ENCODE measurements at places on chromosomes 2 and 18. TPM values are rescaled to one million over a fixed set of nuclear protein-coding genes. Genes with fewer than 3 reads are reported as not detected.

DNA sequence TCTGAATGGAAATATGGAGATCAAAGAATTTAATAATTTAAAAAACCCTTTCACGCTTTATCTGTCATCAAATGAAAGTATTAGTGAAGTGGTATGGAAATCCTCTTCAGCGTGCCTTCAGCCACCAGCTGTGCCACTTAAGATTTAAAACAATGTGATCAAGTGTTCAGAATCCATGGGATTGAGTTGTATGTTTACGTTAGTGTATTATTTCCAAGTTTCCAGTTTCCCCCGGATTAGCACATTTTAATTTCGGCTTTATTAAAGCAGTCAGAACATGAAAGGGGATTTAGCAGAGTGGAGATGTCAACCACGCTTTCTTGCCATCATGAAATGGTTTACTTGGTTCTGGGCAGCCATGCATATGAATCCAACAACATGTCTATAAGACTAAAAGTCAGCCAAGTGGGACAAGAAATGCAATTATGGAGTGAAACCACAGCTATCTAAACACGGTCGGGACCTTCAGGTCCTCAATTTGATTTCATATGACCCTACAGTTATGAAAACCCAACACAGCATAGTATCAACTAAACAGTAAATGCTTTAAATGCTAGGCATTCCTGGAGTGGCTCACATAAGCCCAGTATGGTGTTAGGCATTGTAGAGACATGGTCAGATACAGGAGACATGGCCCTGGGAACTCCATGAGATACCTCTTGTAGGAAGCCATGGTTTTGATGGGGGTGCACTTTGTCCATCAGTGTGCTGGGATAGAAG lies 224.9 kb upstream of the EPAS1 start:
- no peak overlapping the region for H3K27ac ChIP-seq
- H3K27me3 ChIP-seq: no peaks in the 10 kb centered on the region
- H3K36me3 ChIP-seq: no peaks in the 10 kb centered on the region
- H3K4me1 ChIP-seq: peaks cover 2% of the 10 kb centered on the region
- no peak for DNase-seq
- no peak overlapping the region for H3K4me3 ChIP-seq

DNA sequence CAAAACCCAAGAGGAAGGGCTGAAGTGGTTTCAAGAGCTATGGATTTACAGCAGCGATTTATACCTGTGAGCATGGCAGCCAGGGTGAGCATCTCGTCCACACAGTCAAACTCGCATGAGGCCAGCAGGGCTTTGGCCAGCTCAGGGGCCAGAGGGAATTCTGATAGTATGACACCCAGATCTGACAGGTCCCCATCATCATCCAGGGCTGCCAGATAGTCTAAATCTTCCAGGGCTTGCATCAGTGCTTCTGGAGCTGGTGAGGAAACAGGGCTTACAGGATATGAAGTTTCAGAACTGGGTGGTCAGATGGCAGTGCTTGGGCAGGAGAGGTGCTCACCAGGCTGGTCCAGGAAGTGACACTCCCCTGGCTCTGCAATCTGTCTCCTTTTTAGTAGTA lies 3.5 kb downstream of the DQX1 start:
- H3K4me3 ChIP-seq: no peak overlapping the region
- H3K27me3 ChIP-seq: peaks cover 33% of the 10 kb centered on the region
- H3K36me3 ChIP-seq: peaks cover 16% of the 10 kb centered on the region

DNA sequence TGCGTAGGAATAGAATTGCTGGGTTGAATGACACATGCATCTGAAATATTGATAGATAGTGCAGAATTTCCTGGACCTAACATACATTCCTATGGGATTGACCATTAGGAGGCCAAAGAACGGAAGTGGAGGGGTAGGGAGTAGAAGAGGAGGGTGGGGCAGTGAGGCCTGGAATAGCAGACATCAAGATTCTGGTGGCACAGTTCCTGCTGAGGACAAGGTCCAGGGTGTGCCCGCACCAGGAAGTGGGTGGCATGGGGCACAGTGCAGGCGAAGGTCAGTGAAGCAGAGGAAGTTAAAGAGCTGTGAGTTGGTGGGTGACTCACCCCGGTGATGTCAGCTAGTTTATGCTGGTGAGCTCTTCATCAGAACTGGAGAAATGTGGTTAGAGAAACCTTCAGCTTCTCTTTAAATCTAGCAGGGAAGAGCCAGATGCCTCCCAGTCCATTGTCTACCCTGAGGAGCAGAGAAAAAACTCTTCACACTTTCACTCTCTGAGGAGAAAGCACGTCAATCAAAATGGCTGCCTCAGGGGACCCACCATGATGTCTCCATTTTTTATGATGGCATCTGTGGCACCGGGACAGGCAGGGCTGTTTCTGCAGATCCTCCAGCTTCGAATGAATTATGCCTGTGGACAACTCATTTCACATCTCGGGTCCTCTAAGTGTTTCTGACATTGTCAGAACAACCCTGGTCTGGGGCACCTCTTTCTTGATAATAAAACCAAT lies 55.9 kb upstream of the CTLA4 start:
- H3K27ac ChIP-seq: peak overlapping the region; percentile 74
- peaks cover 2% of the 10 kb centered on the region for H3K27me3 ChIP-seq
- H3K36me3 ChIP-seq: peaks cover 2% of the 10 kb centered on the region
- peak; percentile 56 for DNase-seq

DNA sequence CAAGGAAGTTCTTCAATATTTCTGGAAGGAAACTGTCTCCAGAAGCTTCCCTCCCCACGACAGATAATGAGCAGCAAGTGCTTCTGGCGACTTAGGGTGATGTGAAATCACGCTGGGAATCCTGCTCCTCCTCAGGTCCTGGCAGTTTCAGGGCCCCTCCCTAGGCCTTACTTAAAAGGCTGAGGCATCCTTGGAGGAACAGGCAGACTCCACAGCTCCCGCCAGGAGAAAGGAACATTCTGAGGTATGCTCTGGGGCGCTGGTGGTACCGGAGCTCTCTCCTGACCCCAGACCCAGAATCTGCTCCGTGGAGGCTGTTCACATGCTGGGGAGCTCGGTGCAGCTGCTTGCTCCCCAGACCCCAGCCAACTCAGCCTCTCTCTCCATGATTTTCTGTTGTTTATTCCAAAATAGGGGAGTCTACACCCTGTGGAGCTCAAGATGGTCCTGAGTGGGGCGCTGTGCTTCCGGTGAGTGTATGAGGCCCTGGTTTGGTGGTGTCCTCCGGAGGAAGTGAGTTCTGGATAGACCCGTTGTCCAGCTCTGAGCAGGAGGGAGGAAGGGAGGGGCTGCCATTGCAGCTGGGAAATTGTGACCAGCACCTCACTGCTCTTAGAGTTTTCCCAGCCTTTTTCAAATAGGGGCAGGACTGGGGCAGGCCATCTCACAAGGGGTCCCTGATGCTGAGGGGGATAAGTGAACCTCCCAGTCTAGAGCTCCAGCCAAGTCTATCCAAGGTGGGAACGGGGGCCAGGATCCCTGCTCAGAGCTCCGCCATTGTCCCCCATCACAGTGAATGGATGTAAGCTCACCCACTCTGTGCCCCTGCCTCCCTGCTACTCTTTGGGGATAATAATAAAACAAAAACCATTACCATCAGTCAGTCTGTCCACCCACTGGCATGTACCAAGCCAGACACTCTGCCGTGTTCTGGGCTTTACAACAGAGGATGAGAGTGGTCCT lies at the start of gene IL36RN:
IL36RN (plus strand) TSS at position 201 of the 963 bp plus-strand sequence; CDS start at position 442, 241 bp downstream.
- no peaks in the 10 kb centered on the region for H3K4me1 ChIP-seq
- H3K36me3 ChIP-seq: peaks cover 3% of the 10 kb centered on the region
- peaks cover 3% of the 10 kb centered on the region for H3K27me3 ChIP-seq
- H3K4me3 ChIP-seq: no peak within 1 kb of the TSS
- DNase-seq: no peak

DNA sequence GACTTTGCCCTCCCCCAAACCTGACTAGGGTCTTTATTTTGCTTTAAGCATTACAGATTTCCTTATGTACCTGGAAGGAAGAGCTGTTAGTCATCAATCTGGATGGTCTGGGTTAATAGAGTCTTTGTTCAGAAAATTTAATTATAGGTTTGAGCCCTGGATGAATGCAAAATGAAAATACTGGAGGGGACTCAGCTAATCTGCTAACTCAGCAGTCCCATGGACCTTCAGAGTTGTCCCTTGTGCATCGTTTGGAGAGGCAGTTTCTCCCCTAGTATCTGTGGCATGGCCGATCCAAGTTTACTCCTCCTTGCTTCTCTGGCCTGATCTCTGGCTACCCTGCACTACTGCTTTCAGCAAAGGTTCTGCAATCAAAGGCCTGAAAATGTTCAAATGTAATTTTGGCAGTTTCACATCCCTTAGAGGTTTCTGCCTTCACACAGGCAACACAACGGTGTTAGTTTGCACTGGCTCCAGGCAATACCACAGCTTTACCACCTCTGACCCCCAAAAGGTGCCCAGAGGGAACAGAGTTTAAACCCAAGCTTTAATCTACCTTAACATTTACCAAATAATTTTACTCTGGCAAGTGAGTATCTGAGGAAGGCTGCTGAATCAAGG lies 134.3 kb downstream of the THADA start:
- H3K4me3 ChIP-seq: no peak overlapping the region
- no peaks in the 10 kb centered on the region for H3K27me3 ChIP-seq
- no peak overlapping the region for H3K27ac ChIP-seq
- peaks cover 10% of the 10 kb centered on the region for H3K4me1 ChIP-seq
- DNase-seq: no peak
- H3K36me3 ChIP-seq: peaks cover 22% of the 10 kb centered on the region

GRCh38 chr2:121881950-121882349 lies 126.5 kb downstream of the TSN start:
- no peak for DNase-seq
- H3K4me1 ChIP-seq: no peaks in the 10 kb centered on the region
- H3K27me3 ChIP-seq: peaks cover 12% of the 10 kb centered on the region
- H3K27ac ChIP-seq: no peak overlapping the region

DNA sequence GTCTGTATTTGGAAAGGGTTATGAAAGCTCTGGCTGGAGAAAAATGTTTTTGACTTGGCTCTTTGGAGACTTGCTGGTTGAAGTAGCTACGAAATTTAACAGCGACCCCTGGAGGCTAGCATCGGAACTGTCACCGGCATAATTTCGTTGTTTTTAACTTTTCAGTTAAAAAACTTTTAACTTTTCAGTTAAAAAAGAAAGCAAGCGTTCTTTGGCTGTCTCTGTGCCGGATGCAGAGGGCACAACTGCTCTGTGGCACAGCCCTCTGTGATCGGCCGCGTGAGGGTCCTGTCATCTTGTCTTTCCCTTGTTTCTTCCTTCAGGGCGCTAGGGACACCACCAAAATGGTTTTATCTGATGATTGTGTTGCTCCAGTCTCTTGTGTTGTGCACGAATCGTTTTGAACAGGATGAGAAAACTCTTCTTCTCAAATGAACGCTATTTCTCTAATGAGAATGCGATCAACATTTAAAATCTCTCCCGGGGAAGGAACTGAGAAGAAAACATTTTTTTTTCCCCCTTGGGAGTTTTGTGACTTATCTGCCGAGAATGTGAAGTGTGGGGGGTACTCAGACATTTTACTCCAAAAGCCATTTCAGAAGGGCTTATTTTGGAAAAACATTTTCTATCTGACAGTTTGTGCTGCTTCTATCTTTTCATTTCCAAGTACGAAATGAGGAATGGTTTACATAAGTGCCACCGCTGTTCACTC lies 57.1 kb downstream of the ADCYAP1 start:
- DNase-seq: peak; percentile 47
- H3K27ac ChIP-seq: no peak overlapping the region
- peaks cover 17% of the 10 kb centered on the region for H3K27me3 ChIP-seq

GRCh38 chr2:160747501-160748170 lies 254.0 kb upstream of the RBMS1 start:
- H3K4me3 ChIP-seq: no peak overlapping the region
- peaks cover 5% of the 10 kb centered on the region for H3K27me3 ChIP-seq
- H3K4me1 ChIP-seq: peaks cover 1% of the 10 kb centered on the region
- H3K36me3 ChIP-seq: no peaks in the 10 kb centered on the region
- no peak overlapping the region for H3K27ac ChIP-seq
- DNase-seq: no peak

- H3K27ac ChIP-seq: no peak overlapping the region
- no peaks in the 10 kb centered on the region for H3K36me3 ChIP-seq
- no peaks in the 10 kb centered on the region for H3K27me3 ChIP-seq
- no peaks in the 10 kb centered on the region for H3K4me1 ChIP-seq
- no peak for DNase-seq
Observed at GRCh38 chr18:40494603-40495002, 1460.4 kb upstream of the PIK3C3 start.

DNA sequence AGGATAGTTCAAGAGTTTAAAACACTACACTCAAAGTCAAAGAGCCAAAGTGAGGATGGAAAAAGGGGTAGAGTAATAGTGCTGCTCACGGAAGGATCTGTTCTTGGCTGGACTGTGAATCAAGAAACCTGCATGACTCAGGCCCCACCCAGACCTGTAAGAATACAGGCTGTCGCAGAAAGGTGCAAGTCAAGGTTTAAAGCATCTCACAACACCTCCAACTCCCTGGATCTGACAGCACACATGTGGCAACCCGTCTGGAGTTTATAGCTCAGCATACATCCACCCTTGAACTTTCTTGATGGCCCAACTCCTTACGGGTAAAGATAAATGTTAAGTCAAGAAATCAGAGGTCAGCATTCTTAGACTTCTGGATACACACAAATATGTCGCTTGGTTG lies 6.3 kb downstream of the KIAA2012 start:
- H3K4me1 ChIP-seq: no peaks in the 10 kb centered on the region
- no peak overlapping the region for H3K27ac ChIP-seq
- H3K27me3 ChIP-seq: peaks cover 9% of the 10 kb centered on the region

- H3K4me3 ChIP-seq: no peak overlapping the region
- no peaks in the 10 kb centered on the region for H3K27me3 ChIP-seq
- H3K4me1 ChIP-seq: no peaks in the 10 kb centered on the region
- H3K36me3 ChIP-seq: peaks cover under 1% of the 10 kb centered on the region
- H3K27ac ChIP-seq: no peak overlapping the region
Observed at GRCh38 chr2:97808816-97809215, 95.4 kb downstream of the ZAP70 start.

GRCh38 chr2:68737711-68738110 lies 3.1 kb downstream of the ARHGAP25 start:
- H3K27ac ChIP-seq: peak overlapping the region; percentile 88
- no peaks in the 10 kb centered on the region for H3K27me3 ChIP-seq

- H3K4me3 ChIP-seq: peak overlapping the region; percentile 30
- no peak for DNase-seq
- H3K27me3 ChIP-seq: peaks cover 86% of the 10 kb centered on the region
Observed at GRCh38 chr2:44936715-44937687, 4.5 kb upstream of the SIX3 start.

GRCh38 chr2:63378589-63378988 lies 209.7 kb downstream of the WDPCP start:
- H3K27ac ChIP-seq: no peak overlapping the region
- peaks cover 2% of the 10 kb centered on the region for H3K4me1 ChIP-seq
- peaks cover 3% of the 10 kb centered on the region for H3K36me3 ChIP-seq
- H3K4me3 ChIP-seq: no peak overlapping the region
- no peak for DNase-seq

GRCh38 chr18:34928088-34928753 lies 113.0 kb upstream of the MAPRE2 start:
- no peaks in the 10 kb centered on the region for H3K36me3 ChIP-seq
- H3K4me3 ChIP-seq: no peak overlapping the region
- no peak overlapping the region for H3K27ac ChIP-seq
- no peak for DNase-seq
- peaks cover 8% of the 10 kb centered on the region for H3K27me3 ChIP-seq

GRCh38 chr2:217938036-217938435 lies 64.8 kb downstream of the TNS1 start:
- peaks cover 25% of the 10 kb centered on the region for H3K4me1 ChIP-seq
- no peak overlapping the region for H3K4me3 ChIP-seq
- no peaks in the 10 kb centered on the region for H3K36me3 ChIP-seq
- H3K27me3 ChIP-seq: peaks cover 46% of the 10 kb centered on the region

The GATA6 gene
- total RNA-seq: 0.14 TPM

The CYS1 gene
- total RNA-seq: 0.11 TPM

The SERPINB10 gene
- total RNA-seq: not detected

The CNTNAP5 gene
- not detected for total RNA-seq

The DSG4 gene
- not detected for total RNA-seq

The CACNB4 gene
- total RNA-seq: 0.36 TPM

The NOSTRIN gene
- not detected for total RNA-seq
